ENCODE measurements at places on chromosomes 2 and 18.

DNA sequence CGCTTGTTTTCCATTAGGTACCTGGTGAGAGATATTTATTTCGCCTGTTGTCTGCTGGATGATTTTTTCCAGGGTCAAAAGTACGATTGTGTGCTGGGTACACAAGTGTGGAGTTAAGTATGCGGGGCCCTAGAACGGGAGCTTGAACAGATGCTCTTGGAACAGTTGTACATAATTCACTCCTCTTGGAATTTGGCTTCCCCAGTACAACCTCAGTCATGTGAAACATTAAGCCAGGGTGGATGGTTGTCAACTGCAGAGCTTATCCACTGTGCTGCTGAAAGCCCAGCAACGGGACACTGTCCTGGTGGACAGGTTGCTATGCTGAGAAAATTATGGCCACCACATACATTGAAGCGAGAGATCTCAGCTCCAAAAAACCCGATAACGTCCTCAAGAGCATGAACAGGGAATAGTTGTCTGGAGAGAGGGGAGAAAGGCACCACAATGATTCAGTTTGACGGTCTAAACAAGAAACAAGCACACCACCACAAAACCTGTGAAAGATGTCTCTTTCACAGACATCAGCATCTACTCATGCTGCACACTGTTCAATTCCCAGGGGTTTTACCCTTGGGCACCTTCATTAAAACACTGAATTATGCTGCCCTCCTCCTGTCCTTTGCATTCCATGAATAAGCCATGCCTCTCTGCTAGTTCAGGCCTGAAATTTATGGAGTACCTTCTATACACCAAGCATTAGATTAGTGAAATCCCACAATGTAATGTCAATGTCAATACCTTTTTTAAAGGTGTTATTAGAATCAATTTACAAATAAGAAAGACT, 176.8 kb upstream of the TRIB2 start:
- H3K4me1 ChIP-seq, result peaks cover 8% of the 10 kb centered on the region
- no peak overlapping the region for H3K4me3 ChIP-seq
- H3K27me3 ChIP-seq, result no peaks in the 10 kb centered on the region

DNA sequence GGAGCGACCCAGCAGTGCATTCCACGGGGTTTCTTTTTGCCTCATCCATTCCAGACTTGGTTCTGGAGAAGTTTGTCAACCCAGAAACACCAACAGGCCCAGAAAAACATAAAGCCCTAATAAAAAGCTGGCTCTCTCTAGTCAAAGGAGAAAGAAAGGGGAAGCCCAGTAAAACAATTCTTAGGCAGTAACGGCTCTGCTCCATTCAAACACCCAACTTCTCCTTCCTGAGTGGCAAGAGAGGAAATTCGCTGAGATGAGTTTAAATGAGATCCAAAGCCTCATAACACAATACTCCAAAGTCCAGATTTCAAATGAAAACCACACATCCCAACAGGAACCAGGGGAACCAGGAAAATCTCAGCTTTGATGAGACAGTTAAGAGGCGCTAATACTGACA, 179.9 kb downstream of the RPIA start:
- H3K4me3 ChIP-seq, result no peak overlapping the region
- no peaks in the 10 kb centered on the region for H3K36me3 ChIP-seq
- no peaks in the 10 kb centered on the region for H3K27me3 ChIP-seq

DNA sequence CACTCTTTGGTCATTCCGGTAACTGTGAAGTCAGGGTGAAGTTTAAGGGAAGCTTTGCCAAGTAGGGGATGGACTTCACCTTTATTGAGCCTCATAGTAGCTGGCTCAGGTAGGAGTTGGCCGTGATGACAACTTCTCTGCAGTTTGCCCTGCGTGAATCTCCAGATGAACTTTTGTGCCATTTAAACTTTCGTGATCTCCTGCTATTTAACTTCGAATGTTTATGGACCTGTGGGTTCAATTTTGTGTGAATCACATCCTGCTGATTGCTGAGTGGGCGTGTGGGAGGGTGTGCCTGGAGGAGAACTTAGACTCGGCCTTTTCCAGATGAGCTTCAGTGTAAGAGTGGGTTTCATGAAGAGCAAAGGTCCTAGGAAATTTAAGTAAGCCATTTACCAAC, 4.2 kb downstream of the UGT1A1 start:
- H3K27me3 ChIP-seq, result no peaks in the 10 kb centered on the region
- H3K27ac ChIP-seq, result no peak overlapping the region
- H3K4me1 ChIP-seq, result no peaks in the 10 kb centered on the region
- DNase-seq, result no peak
- no peaks in the 10 kb centered on the region for H3K36me3 ChIP-seq

- peaks cover 38% of the 10 kb centered on the region for H3K4me1 ChIP-seq
- no peaks in the 10 kb centered on the region for H3K27me3 ChIP-seq
- peak overlapping the region; percentile 84 for H3K4me3 ChIP-seq
Measured at GRCh38 chr2:203016716-203017115, 2.0 kb downstream of the NBEAL1 start.

DNA sequence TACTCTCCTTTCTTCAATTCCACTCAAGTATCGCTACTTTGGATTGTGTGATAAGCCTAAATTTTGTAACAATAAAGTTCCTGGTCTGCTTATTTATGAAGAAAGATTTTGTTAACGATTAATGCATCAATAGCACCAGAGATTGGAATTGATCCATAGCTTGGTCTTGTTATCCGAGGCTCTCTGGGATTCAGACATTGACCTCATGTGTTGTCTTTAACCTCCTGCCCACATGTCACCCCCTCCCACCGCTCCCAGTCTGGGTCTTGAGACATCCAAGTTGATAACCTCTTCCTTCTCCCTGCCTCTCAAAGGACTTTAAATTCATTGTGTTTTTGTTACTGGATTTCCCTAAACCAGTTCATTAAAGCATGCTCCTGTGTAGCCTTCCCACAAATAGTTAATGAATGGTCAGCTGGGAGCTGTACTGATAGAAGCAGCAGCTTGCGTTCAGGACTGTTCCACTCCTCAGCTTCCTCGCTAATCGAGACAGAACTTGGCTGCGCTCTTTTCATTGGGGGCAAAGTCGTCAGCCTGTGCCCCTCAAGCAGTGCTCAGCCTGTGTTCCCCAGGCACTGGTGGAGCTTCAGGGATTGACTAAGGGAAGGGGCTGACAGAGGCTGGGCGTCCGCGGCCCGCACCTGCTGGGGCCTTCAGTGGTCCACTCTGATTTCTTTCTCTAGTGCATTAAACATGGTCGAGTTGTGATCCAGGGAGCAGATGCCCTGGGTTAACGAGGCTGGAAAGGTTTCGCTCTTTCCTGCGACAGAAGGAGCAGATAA, 18.9 kb downstream of the ASB1 start:
- H3K27me3 ChIP-seq, result no peaks in the 10 kb centered on the region
- no peak for DNase-seq
- no peak overlapping the region for H3K27ac ChIP-seq
- no peak overlapping the region for H3K4me3 ChIP-seq
- peaks cover 42% of the 10 kb centered on the region for H3K4me1 ChIP-seq
- H3K36me3 ChIP-seq, result peaks cover 65% of the 10 kb centered on the region

DNA sequence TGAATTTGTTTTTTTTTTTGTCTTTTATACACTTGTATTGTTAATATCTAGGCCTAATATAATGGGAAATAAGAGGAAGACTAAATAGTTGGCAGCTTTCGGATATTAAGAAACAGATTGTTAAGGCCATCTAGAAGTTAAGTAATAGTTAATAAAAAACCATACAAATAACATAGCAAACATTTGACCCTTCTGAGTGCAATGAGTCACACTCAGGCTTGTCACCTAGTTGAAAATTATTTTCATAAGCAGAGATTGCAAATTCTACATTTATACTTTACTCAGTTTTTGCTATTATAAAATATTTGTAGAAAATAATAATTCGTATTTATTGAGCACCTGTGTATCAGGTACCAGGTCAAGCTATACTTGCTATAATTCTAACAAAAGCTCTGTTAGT, 2.4 kb downstream of the NUP35 start:
- H3K27ac ChIP-seq, result no peak overlapping the region
- no peaks in the 10 kb centered on the region for H3K27me3 ChIP-seq
- no peak for DNase-seq

DNA sequence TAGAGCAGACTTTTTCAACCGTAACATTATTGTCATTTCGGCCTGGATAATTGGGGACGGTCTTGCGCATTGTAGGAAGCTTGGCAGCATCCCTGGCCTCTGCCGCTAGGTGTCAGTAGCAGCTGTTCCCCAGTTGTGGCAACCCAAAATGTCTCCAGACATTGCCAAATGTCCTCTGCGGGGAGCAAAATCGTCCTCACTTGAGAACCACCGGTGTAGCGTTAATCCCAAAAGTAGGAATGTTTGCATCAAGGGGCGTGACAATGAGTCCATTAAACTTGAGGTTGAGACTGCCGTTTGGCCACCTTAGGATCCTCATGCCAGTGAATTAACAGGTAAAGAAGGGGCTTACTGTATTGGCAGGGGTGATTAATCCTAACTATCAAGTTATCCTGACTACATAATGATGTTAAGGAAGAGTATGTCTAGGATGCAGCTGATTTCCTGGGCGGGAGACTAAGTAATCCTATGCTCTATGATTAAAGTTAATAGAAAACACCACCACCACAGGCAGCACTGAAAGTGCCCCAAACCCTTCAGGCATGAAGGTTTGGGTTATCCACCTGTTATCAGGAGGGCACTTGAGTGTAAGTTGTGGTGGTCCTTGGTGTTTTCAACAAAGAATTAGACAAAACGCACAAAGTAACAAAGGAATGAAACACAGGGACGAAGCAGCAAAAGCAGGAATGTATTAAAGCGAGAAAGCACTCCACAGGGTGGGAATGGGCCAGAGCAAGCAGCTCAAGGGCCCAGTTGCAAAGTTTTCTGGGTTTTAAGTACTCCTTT, 4.9 kb upstream of the ZC3H8 start:
- no peaks in the 10 kb centered on the region for H3K36me3 ChIP-seq
- H3K4me1 ChIP-seq, result peaks cover 30% of the 10 kb centered on the region
- H3K4me3 ChIP-seq, result no peak overlapping the region
- H3K27ac ChIP-seq, result no peak overlapping the region

DNA sequence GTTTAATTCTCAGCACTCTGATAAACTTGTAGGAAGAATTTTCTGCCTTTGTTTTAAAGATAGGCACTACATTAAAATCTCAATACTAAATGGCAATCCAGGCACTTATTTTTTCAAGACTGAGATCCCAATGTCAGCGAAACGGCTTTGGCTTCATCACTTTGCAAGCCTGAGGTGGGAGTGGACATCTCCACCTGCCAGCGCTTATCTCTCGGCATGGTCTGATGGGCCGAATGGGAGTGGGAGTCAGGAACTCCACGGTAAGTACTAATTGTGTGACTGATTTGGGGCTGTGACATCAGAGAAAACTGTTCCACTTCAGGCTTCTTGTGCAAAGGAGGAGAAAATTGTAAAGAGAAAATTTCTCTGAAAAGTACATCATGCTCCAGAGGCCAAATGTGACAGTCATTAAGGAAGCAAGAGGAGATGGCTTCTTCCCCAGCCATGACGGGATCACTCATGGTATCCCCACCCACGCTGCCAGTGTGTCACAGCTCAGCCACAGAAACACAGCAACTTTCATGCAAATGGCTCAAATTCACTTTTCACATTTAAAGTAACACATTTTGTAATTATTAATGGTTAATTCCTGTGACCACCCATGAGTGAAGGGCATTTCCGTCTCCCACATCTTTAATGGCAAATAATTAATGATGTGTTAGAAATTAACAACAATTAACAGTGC, 385.5 kb upstream of the HNRNPA3 start:
- DNase-seq, result no peak
- H3K27ac ChIP-seq, result no peak overlapping the region
- H3K36me3 ChIP-seq, result no peaks in the 10 kb centered on the region
- H3K4me3 ChIP-seq, result no peak overlapping the region
- H3K4me1 ChIP-seq, result no peaks in the 10 kb centered on the region

GRCh38 chr2:71939588-71940535, 207.8 kb downstream of the CYP26B1 start:
- no peaks in the 10 kb centered on the region for H3K4me1 ChIP-seq
- no peak overlapping the region for H3K4me3 ChIP-seq
- no peaks in the 10 kb centered on the region for H3K36me3 ChIP-seq
- H3K27ac ChIP-seq, result no peak overlapping the region

DNA sequence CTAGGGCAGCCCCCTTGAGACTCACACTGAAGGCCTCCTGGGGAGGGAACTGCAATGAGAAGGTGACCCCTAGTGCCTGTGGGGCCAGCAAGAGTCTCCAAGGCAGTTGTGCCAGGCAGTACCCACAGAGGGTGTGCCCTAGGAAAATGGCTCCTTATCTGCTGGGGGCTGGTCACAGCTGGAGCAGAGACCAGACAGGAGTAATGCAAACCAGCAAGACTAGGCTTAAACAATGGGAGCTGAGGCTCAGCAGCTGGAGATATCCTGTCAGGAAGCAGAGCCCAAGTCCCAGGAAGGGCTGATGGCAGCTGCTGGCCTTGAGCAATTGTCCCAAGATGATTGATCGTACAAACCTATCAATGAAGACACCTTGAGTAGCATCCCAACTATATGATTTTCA, 26.8 kb upstream of the E2F6 start:
- DNase-seq, result no peak
- no peaks in the 10 kb centered on the region for H3K36me3 ChIP-seq
- H3K27me3 ChIP-seq, result no peaks in the 10 kb centered on the region
- no peak overlapping the region for H3K27ac ChIP-seq
- no peak overlapping the region for H3K4me3 ChIP-seq

- H3K27ac ChIP-seq, result no peak overlapping the region
- no peaks in the 10 kb centered on the region for H3K27me3 ChIP-seq
- peak; percentile 80 for DNase-seq
- H3K4me3 ChIP-seq, result peak overlapping the region; percentile 62
- H3K4me1 ChIP-seq, result peaks cover 50% of the 10 kb centered on the region
- H3K36me3 ChIP-seq, result no peaks in the 10 kb centered on the region
Measured at GRCh38 chr2:221571025-221571550, 1.0 kb downstream of the EPHA4 start.

GRCh38 chr2:174493549-174494331, 6.9 kb upstream of the GPR155 start:
- no peak for DNase-seq
- no peaks in the 10 kb centered on the region for H3K27me3 ChIP-seq
- H3K36me3 ChIP-seq, result no peaks in the 10 kb centered on the region
- peak overlapping the region; percentile 1 for H3K4me3 ChIP-seq
- peak overlapping the region; percentile 85 for H3K27ac ChIP-seq
- H3K4me1 ChIP-seq, result peaks cover 11% of the 10 kb centered on the region

DNA sequence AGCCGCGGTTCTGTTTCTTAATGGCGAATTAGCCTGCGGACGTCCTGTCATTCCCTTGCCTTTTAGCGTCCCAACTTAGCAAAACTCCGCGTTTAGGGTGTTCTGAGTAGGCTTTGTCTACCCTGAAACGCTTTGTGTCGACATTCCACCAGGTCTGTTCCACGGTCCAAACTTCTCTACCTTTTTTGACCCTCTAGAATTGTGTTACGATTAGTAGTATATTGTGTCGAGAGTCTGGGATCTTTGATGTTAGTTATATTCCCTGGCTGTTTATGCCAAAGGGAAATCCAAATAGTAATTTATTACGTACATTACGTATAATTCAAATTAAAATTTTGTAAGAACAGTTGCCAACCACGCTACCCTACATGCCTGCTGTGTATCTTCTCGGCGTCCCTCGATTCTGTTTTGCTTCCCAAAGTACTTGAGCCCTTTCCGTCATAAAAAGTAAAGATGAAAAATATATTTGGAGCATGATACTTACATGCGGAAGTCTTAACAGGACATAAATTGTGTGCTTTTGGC, 495 bp upstream of the TTC32 start:
- peak overlapping the region; percentile 98 for H3K27ac ChIP-seq
- no peak for DNase-seq
- no peaks in the 10 kb centered on the region for H3K36me3 ChIP-seq
